ENCODE measurements at places on chromosomes 4 and X. TPM values are rescaled to one million over a fixed set of nuclear protein-coding genes. Genes with fewer than 3 reads are reported as not detected.

- no peak for DNase-seq
Observed at GRCh38 chr4:127327491-127327890, 305.3 kb upstream of the INTU start.

The NAT8L gene
- total RNA-seq = 9.2 TPM

GRCh38 chrX:44203791-44204190 is 139.7 kb downstream of the EFHC2 start:
- no peak for DNase-seq

DNA sequence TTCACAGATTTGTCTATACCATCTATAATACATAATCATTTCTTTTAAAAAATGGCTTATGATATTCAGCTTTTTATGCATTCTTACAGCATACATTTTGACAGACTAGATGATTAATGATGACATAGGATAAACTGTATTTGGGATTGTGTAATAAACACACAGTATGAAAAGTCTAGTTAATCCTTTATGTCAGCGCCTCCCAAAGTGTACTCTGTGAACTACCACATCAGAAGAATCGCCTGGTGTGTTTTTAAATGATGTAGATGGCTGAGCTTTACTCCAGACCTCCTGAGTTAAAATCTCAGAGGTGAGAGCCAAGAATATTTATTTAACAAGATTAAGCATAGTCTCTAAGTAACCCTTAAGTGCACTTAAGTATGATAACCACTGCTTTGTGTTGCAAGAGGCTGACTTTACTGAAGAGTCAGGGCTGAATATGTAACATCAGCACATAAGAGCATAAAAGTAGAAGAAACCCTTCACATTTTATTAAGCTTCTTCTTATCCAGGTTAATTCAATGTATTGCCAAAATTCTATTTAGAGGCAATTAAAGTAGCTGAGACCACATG is 104.2 kb downstream of the ANK2 start:
- no peak for DNase-seq

GRCh38 chr4:137659431-137659830 is 127.1 kb upstream of the PCDH18 start:
- DNase-seq = no peak

The PTTG2 gene
- total RNA-seq = 1.00 TPM

- DNase-seq = no peak
Observed at GRCh38 chr4:79248610-79249009, 77.3 kb downstream of the NAA11 start.

The ZDHHC15 gene
- 10.4 TPM for total RNA-seq

The PROM1 gene
- total RNA-seq = 21.6 TPM

DNA sequence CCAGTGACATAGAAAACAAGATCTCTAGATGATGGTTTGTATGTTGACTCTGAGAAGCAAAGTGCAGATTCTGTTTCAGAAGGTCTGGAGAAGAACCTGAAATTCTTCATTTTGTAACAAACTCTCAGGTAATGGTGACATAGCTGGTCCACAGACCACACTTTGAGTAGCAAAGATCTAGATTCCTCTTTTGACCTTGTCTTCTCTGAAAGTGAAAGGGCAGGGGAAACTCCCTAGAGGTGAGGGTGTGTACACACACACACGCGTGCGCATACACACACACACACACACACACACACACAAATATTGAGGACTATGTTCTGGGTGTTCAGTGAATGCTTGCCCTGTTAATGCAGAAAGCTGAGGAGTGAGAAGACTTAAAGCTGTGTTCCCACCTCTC is 110.1 kb downstream of the NHSL2 start:
- no peak for DNase-seq

The FAM9B gene
- not detected for total RNA-seq

DNA sequence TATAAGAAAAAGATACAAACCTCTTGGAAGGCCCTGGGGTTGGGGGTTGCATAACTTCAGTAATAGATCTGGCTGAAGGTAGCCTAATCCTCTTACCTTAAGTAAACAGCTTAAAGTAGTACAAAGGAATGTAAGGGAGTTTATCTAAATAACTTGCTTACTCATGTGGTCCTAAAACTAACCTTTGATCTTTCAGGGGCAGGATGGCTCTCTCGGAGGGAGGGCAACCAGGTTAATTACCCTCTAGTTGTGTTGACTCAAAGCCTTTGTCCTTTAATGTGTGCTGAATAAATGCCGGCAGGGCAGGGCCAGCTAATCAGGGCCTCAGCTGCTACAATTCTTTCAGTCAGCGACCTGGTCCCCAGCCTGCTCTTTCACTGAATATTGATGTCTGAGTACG is 822.0 kb upstream of the SLIT2 start:
- no peak for DNase-seq

DNA sequence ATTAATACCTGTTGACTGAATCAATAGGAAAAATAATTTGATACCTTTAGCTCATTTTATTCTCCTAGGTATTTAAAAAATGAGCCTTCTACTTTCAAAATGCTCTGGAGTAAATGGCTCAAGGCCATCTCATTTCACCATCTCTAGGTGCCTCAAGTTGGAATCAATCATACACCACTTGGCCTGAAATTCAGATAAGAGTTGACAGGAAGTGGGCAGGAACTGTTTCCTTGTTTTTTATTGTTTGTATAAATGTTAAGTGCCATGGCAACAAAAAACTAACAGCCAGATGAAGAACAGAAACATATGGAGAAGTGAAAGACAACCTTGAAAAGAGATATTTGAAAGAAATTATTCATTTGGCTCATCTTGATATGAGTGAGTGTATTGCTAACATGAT is 12.4 kb downstream of the LIMCH1 start:
- no peak for DNase-seq

All from cerebellum (tissue), 4 donors.